ENCODE measurements at places on chromosomes 13 and 19. TPM values are rescaled to one million over a fixed set of nuclear protein-coding genes. Genes with fewer than 3 reads are reported as not detected.

NOTCH3 gene
- 5.9 TPM for total RNA-seq

HRC gene
- total RNA-seq = not detected

PCDH17 gene
- total RNA-seq = not detected

LILRB5 gene
- total RNA-seq = not detected

SULT2B1 gene
- not detected for total RNA-seq

DAND5 gene
- total RNA-seq = not detected

ZNF45 gene
- total RNA-seq = 15.0 TPM

TRPM4 gene
- total RNA-seq = 1.9 TPM

Data from IMR-90 (cell line).